ENCODE measurements at places on chromosomes 4 and X.

DNA sequence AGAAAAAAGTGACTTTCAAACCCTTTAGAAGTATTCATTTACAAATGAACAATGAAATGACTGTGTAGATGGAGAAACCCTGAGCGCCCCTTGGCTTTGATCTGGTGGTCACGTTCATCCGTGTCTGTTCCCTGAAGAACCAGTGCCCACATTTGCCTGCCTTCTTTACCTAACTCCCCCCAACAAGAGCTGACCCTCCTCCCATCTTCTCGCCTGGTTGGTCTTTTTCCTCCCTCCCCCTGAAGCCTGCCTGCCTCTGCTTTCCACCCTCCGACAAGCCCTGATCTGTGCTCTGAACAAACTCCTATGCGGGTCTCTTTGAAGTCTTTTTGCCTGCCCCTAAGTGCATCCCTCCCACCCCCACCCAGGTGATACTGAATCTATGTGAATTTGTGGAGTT lies 18.5 kb downstream of the TBL1X start:
- DNase-seq: no peak

- no peak for DNase-seq
Observed at GRCh38 chr4:163404580-163404979, 60.9 kb downstream of the NPY5R start.

GRCh38 chr4:185275501-185275900 lies 66.1 kb downstream of the SNX25 start:
- DNase-seq: no peak

- DNase-seq: no peak
Observed at GRCh38 chr4:173448103-173448502, 49.2 kb upstream of the SCRG1 start.

- DNase-seq: no peak
Observed at GRCh38 chr4:21726255-21726815, 222.2 kb downstream of the KCNIP4 start.

DNA sequence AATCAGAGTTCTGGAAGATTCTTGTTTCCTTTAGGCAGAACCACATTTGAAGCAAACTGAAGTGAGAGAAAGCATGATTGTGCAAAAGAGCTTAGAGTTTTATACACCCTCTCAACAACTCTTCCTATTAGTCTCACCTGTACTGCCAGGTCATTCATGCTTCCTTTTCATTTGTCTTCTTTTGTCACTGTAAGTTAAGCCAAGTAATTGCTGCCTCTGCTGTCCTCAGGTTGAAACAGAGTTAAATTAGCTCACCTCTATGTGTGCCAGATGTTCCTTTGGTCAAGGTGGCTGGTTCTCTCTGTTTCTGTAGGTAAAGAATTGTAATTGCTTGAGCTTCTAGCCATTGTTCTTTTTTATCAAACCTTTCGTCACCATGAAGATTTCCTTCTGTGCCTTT lies 41.1 kb upstream of the HPGD start:
- DNase-seq: no peak

- no peak for DNase-seq
Observed at GRCh38 chr4:165512424-165512823, 133.6 kb downstream of the CPE start.

GRCh38 chr4:161554372-161554990 lies 609.3 kb downstream of the FSTL5 start:
- DNase-seq: no peak

DNA sequence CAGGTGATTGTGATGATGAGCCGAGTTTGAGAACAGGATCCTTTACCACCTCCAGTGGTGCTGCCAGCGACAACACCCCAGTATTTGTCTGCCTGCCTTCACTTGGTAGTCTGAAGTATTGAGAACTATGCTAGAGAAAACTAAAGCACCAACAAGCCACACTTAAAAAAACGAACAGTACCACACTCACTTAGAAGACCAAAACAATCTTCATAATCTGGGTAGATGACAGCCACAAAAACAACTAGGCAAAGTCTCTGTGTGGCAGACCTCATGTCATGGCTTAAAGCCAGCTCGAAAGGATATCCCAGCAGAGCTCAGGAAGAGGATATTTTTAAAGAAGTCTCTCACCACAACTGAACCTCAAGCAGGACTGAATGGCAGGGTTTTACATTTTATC lies 236.0 kb downstream of the GPC3 start:
- no peak for DNase-seq

DNA sequence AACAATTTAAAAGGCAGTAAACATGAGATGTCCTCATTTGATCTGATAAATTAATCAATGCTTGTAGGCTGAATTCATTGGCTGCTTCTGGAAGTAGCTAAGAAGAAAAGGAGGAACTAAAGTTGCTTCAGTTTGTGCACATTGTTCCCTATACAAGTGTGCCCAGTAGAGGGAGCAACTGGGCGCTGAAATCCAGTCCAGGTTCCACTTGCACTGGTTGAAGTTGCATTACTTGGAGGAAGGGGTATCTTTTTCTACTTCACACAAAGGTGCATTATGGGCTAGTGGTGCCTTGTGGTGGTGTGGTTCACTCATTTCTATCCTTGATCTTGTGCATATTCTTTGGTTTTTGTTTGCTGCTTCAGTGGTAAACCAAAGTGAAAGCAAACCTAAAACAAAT lies 67.9 kb upstream of the SOX3 start:
- DNase-seq: no peak

- DNase-seq: no peak
Observed at GRCh38 chr4:163195247-163195765, 28.6 kb upstream of the NAF1 start.

DNA sequence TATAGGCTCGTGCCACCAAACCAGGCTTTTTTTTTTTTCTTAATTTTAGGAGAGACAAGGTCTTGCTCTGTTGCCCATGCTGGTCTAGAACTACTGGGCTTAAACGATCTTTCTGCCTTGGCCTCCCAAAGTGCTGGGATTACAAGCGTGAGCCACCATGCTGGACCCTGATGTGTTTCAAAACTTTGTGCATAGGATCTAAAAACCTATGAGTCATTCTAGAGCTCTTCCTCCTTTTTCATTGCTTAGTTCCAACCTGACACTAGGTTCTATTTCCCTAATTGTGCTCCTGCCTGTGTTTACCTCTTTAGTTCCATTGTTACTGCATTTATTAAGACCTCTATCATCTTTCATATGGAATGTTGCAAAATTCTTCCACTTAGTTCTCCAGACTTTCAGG lies 57.3 kb downstream of the HPGD start:
- DNase-seq: no peak

DNA sequence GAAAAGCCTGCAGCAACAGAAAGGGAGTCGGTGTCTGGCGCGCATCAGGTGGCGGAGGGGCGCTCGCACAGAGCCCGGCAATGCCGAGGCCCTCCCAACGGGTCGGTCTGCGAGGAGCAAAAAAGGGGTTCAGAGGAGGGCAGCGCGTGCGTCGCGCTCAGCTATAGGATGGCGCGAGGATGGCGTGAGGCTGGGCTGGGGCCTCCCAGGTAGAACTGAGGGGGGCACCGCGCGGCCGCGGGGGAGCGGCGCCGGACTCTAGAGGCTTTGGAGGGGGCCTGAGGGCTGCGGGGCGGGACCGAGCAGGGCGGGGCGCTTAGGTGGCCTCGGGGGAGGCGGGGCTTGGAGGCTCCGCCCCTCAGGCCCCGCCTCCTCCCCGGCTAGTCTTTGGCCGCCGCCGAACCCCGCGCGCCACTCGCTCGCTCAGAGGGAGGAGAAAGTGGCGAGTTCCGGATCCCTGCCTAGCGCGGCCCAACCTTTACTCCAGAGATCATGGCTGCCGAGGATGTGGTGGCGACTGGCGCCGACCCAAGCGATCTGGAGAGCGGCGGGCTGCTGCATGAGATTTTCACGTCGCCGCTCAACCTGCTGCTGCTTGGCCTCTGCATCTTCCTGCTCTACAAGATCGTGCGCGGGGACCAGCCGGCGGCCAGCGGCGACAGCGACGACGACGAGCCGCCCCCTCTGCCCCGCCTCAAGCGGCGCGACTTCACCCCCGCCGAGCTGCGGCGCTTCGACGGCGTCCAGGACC lies at the start of gene PGRMC1:
Gene PGRMC1 (plus strand): TSS at position 414 of the 751 bp plus-strand sequence. CDS start 79 bp downstream, at position 493.
- DNase-seq: peak; percentile 63

DNA sequence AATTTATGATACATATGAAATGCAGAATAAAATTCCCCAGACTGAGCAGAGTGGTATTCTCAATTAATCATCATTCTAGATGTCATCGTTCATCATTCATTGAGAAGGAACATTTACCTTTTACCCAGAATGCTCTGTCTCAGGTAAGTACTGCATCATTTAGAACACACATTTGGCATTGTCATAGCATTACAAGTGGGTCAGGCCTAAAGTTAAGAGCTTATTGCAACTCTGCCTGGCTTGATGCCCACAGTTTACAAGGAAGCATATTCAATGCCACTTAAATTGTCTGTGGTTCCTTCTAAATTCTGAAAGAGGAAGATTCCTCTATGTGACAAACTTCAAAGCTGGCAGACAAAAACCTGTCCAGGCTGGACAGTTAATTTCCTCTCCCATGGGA lies 87.3 kb downstream of the CAMK2D start:
- no peak for DNase-seq

DNA sequence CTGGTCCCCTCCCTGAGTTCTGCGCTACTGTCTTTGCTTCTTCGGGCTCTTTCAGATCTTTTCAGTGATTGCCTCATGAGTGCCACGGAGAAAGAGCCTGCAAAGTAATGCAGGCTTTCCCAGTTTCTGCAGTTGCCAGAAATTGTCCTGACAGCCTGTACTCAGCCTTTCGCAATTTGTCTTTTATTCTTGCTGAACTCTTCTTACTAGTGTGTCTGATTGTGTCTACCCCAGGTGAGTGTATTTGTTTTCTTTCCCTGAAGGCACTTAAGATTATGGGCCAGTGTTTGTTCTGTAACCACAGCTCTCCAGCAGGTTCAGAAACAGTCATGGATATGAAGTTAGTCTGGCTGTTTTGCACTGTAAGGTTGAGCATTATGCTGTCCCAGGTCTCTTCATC lies 47.1 kb downstream of the FAM193A start:
- DNase-seq: no peak

- no peak for DNase-seq
Observed at GRCh38 chr4:102091656-102092055, 253.6 kb downstream of the SLC39A8 start.

DNA sequence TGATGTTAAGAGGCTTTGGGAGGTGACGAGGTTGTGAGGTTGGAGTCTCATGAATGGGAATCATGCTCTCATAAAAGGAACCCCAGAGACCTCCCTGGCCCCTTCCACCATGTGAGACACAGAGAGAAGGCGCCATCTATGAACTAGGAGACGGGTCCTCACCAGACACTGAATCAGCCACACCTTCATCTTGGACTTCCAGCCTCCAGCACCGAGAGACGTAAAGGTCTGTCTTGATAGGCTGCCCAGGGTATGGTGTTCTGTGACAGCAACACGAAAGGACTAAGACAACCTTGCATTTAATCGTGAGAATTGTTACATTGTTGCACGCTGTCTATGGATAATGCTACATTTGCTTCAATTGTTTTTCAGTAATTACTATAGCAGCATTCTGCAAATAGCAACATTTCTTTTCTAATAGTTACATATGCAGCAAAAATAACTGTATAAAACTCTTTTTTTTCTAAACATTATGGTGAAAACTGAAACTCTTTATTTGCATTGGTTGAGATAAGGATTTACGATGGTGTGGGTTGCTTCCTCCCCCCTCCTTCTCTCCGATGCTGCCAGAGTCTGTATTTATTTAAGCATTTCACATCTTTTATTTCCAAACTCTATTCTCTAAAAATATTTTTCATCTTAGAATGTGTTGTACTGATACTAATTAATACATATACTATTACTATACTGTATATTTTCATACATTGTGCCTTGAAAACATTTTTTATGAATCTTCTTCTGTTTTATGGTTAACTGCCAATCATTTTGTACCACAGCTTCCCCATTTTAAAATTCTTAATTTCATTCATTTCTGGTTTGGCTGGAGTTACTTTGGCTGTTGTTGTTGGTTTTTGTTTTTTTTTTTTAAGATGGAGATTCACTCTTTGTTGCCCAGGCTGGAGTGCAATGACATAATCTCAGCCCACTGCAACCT lies 26.4 kb upstream of the AKAP17A start:
- no peak for DNase-seq

DNA sequence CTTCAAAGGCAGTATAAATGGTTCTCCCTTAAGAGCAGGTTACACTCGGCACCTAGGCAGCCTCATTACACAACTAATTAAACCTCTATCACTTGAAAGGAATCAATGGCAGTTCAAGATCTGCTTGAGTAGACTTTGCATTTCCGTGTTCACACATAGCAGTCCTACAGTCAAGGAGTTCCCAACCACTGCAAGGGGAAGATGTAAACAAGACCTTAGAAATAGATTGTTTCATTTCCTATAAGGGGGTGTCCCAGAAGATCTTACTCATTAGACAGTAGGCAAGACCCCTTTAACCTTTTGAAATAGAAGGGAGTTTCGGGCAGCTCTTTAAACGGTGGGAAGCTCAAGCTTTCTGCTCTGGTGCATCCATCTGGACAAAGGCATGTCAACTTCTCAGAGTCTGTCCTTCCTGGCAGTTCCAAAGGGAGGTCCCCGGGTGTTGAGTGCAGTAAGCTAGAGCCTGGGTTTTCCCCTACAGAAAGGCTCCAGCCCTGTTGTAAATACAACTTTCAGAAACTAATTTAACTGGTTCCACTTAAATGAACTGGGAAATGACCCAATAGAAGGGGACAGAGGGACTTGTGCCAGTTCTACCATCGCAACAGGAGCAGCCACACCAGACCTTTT lies 150.8 kb downstream of the RBMX2 start:
- no peak for DNase-seq

DNA sequence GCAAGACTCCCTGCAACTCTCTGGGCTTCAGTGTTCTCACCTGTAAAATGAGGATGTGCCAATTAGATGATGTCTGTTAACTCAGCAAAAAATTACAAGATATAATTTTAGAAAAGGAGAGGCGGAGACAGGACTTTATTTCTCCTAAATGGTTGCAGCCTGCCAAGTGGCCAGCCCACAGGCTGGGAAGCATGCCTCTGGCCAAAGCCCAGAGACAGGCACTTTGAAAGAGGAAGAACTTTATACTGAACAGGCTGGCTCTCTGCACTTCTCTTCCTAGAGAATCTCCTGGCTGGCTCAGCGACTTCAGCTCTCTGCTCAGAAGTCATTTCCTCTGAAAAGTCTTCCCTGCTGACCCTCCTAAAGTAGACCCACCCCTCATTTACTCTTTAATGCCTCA lies 3.7 kb downstream of the PRDM5 start:
- no peak for DNase-seq

DNA sequence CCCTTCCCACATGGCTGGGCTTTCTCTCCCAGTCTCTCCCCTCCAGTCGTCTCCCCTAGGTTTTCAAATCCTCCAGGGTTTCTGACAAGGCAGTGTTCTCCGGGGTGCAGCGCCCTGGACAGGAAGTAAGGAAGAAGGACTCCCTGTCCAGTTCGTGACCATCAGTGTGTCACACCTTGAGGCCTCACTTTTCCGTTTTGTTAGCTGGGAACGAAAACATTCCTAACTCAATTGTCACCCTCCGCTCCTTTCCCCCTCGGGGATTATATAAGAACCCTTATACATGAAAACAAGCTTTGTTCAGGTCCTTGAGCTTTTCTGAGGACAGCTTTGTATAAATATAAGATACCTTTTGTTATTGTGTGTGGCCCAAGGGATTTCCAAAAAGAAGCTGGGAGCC lies 92.1 kb downstream of the KDR start:
- DNase-seq: no peak
